IPS DF 19.7 (cell line): ENCODE measurements at places on chromosomes 6 and 20.

DNA sequence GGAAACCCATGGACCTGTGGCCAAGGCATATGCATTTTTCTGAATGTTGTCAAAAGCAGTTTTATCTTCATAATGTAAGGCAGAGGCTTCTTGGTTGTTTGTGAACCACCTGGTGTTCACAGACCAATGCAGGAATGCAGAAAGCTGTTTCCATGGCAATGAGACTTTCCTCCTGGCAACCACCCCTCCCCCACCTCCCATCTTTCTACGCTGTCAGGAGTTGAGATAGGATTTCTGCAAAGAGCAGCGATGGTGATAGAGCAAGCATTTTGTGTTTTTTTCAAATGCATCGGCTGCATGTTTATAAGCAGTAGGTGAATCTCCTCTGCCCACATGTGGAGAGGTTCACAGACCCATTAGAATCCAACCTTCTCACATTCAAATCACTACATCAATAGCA is 114.1 kb upstream of the SMLR1 start:
- peak; percentile 68 for DNase-seq

GRCh38 chr6:107731422-107732319 is 92.4 kb downstream of the SCML4 start:
- DNase-seq: no peak

GRCh38 chr20:8711501-8711900 is 357.4 kb upstream of the PLCB4 start:
- DNase-seq: no peak

GRCh38 chr6:41344876-41345275 is 9.5 kb downstream of the NCR2 start:
- no peak for DNase-seq

DNA sequence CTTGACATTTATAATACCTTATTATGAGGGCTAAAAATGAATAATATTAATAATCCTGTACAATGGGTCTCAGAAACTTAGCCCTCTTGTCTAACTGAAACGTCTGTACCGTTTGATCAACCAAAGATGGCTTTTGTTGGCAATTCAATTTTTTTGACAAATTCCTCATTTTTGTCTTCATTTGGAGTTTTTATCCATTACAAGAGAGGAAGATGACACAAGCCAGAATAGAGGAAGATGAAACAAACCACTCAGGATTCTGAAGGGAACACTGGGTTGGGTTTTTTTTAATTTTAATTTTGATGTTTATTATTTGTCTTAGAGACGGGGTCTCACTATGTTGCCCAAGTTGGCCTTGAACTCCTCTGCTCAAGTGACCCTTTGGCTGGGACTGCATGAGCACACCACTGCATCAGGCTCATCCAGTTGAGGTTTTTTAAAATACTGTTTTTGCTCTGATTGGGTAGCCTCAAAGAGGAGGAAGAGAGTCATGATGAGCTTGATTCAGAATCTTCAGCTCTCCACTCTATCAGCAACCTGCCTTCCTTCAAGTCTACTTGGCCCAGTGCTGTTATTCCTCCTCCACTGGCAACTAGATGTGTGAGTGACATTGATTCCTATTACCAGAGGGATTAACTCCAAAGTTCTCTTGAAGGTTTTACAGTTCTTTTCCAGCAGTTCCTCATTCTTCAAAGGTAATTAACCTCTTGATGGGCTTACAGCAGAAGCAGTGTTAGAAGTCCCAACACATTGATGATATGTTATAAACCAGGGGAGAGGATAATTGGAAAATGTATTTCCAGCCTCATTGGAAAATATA is 71.3 kb downstream of the ATXN1 start:
- no peak for DNase-seq

- no peak for DNase-seq
Observed at GRCh38 chr20:41125530-41126457, 11.5 kb upstream of the PLCG1 start.

GRCh38 chr6:113620386-113620785 is 236.8 kb upstream of the MARCKS start:
- DNase-seq: no peak

- DNase-seq: no peak
Observed at GRCh38 chr6:144285798-144286502, 815 bp downstream of the UTRN start.

DNA sequence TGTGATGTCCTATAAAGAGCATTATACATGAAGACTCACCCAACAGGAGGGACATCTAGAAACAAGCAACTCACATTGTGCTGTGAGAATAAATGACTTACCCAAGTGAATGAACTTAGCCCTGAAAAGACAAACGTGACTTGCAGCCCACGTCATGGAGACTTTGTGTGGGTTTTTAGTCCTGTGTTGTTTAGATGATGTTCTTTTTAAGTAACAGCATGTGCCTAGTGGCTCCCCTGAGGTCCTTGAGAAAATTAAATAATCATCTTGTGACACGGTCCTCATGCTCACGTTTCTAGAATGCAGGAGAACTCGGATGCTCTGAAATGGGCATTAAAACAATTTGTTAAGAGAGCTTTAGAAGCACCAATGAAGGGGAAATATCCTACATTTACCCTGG is 165.1 kb downstream of the SASH1 start:
- DNase-seq: no peak

DNA sequence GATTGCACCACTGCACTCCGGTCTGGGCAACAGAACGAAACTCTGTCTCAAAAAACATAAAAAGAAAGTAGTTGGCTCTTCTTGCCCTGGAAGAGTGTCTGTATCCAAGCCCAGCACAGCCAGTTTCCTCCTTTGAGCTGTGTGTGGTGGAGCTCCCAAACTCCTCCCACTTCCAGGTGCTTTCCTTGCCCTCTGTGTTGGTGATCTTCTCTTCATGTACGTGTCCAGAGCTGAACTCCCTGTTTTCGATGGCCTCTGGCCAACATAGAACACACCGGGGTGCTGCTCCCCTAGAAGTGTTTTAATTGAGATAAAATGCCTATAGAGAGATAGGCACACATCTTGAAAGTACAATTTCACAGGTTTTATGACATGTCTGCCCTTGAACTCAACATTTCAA is 16.7 kb upstream of the SGK2 start:
- no peak for DNase-seq

GRCh38 chr6:44131892-44132291 is 4.5 kb downstream of the TMEM63B start:
- DNase-seq: no peak

- DNase-seq: no peak
Observed at GRCh38 chr20:675033-675452, 559 bp downstream of the SCRT2 start.

DNA sequence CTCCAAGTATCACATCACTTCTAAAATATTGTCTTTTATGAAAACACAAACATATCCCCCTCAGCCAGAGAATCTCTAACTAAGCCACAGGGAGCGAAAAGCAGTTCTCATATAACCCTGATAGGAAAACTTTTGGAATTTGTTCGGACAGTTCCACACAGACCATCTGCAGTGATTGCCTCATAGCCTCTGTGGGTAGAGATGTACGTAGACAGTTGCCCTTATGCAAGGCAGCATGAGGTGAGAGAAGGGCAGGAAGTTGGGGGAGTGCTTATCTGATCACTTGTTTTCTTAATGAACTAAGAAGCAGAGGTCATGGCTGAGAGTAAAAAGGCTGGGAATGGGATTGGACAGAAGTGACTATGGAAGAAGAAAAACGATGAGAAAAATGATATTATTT is 39.6 kb downstream of the SLC23A2 start:
- DNase-seq: no peak

DNA sequence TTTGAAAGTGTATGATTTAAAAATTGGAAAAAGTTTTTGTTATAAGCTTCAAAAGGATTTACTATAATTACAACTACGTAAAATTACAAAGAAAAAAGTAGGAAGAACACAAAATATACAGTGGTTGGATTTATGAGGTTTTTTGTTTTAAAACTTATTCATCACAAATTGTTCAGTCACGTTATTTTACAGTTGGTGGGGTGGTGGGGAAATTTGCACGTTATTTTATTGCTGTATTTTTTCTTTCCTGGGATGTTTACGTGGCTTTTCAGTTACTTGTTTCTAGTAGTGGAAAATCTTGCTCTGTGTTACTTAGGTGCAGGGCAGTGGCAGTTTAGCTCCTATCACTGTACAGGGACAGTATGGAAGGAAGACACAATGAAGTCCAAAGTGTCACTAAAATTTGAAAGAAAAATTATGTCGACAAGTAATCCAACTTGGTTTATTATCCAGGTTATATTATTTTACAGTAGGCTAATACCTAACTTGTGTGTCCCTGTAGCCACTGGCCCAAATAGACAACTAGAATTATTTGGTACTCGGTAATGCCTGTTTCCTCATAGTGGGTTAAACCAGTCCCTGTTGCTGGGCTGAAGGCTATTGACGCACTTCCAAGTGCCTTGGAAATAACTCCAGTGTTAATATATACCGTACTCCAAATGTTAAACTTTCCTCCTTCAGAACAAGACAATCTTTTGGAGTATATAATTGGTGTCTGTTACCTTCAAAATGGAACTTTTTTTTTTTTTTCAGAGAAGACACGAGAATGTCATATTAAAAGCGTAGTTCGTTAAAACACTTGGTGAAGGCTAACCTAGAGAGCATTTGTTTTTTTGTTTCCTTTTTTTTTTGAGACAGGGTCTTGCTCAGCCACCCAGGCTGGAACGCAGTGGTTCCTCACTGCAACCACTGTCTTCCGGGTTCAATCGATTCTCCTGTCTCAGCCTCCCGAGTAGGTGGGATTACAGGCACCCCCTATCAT is 4.6 kb downstream of the JARID2 start:
- no peak for DNase-seq

- no peak for DNase-seq
Observed at GRCh38 chr20:19935842-19936241, 81.3 kb upstream of the NAA20 start.

GRCh38 chr6:118186672-118187567 is 279.9 kb downstream of the SLC35F1 start:
- DNase-seq: no peak

DNA sequence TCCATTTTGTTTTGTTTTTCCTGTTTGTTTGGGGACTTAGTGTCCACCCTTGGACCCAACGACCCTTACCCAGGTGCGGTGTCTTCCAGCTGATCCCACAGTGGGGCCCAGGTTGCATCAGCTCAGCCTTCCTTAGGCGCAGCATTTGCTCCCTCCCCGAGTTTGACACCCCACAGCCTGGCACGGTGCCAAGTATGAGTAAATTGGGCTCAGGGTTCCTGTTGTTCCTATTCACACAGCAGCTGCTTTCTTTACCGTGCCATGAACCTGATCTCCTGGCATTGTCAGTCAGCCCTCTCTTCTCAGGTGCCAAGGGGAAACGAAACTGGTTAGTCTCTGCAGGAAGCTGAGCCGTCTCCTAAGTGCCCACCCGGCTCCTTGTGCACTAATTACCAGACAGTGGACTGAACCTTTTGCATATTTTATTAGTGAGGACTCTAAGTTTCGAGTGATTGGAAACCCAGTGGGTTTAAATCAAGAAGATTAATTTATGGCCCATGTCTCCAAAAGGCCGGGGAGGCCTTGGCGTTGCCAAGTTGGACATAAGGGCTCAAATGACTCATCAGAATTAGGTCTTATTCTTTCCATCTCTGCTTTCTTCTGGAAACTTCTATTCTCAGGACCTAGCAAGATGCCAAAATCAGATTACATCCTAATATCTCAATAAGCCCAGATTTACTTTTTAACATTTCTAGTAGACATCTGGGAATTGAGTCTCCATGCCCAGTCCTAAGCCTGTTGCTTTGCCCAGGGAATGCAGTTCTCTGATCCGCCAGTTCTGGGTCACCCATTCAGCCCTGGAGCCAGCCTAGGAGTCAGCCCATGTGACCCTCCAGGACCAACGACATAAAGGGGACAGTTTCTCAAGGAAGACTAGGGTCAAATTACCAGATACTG is 68.8 kb downstream of the TSHZ2 start:
- no peak for DNase-seq

GRCh38 chr20:61722146-61722678 is 343.5 kb downstream of the TAF4 start:
- no peak for DNase-seq

GRCh38 chr6:504446-504980 is 113.0 kb downstream of the IRF4 start:
- no peak for DNase-seq

- no peak for DNase-seq
Observed at GRCh38 chr6:105753207-105753606, 332.9 kb upstream of the PRDM1 start.

DNA sequence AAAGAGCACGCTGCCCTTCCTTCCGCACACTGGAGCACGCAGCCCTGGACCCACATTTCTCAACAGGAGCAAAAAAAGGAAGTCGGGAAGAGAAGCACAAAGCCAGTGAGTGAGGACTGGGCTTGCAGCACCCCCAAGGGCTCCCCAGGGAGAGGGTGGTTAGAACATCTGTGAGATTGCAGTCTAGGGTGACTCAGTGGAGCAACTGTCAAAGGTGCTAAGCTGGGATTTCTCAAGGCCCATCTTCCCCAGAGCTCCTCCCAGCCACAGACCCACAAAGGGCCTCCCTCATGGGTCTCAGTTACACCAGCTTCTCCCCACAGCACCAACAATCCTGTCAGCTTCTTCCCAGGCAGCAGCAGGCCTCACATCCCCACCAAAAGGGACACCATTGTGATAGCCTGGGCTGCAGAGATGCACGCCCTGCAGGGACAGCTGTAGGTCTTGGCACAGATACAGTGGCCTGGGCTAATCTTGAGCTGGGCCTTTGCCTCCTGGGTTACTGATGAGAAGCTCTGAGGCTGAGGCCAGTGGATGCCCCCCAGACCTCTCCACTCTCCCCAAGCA is 39.6 kb upstream of the CD93 start:
- no peak for DNase-seq

- no peak for DNase-seq
Observed at GRCh38 chr20:64173116-64173515, 8.9 kb downstream of the MYT1 start.

- DNase-seq: no peak
Observed at GRCh38 chr20:64079273-64080012, at the start of gene RGS19. Gene RGS19, minus strand, starts transcription at chr20:64079518. Its CDS starts 2,632 bp downstream, at chr20:64076886.

DNA sequence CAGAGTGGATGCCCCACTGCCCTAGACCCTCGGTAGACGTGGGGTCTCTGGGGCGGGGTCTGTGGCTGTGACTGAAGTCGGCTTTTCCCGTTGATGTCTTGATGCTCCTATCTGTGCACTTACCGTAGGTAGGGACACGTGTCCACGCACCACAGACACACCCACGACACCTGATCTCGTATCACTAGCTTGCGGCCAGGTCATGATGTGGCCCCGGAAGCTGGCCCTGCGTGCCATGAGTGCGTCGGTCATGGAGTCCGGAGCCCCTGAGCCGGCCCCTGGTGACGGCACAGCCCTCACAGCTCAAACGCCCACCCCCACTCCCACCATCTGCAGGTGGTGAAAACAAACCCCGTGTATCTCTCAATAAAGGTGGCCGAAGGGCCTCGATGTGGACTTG is 33.9 kb upstream of the MRGBP start:
- no peak for DNase-seq
